ENCODE measurements at places on chromosomes 2 and 18.

GRCh38 chr18:72542984-72543356 lies 1.2 kb downstream of the CBLN2 start:
- no peak for DNase-seq

DNA sequence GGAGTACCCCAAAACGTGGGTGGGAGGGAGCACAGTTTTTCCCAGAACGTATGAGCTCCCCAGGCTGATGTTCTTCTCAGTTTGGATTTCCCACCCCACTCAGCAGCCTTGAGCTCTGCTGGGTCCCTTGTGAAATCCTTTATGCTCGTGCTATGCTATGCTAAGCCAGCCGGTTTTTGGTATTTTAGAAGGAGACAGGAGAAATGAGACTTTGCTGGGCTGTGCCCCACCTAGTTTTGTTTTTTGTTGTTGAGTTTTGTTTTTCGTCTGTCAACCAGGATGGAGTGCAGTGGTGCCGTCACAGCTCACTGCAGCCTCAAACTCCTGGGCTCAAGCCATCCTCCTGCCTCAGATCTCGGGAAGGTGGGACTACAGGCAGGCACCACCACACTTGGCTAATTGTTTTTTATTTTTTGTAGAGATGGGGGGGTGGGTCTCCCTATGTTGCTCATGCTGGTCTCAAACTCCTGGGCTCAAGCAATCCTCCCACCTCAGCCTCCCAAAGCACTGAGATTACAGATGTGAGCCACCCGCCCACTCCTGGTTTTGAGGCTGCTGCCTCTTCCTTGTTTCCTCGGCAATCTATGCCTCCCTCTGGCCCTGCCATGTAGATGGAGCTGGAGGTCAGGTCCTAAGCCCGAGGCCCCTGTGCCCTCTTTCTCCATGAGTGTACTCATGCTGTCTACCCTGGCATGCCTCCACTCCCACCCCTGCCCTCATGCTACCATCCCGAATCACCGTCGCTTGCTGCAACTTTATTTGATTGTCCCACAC lies 17.5 kb upstream of the MGAT4A start:
- no peak for DNase-seq

- DNase-seq = no peak
Observed at GRCh38 chr2:178962805-178963433, 87.0 kb downstream of the CCDC141 start.

- peak; percentile 73 for DNase-seq
Observed at GRCh38 chr18:59056706-59057492, 82.8 kb upstream of the SEC11C start.

DNA sequence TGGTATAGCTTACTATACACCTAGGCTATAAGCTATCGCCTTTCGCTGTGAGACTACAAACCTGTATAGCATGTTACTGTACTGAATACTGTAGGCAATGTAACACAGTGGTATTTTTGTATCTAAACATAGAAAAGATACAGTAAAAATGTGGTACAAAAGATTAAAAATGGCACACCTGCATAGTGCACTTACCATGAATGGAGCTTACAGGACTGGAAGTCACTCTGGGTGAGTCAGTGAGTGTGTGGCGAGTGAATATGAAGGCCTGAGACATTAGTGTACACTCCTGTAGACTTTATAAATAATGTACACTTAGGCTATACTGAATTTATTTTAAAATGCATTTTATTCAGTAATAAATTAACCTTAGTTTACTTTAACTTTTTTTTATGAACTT lies 258.2 kb upstream of the SP5 start:
- DNase-seq = no peak

- no peak for DNase-seq
Observed at GRCh38 chr18:47370052-47370451, 118.6 kb upstream of the SKOR2 start.

DNA sequence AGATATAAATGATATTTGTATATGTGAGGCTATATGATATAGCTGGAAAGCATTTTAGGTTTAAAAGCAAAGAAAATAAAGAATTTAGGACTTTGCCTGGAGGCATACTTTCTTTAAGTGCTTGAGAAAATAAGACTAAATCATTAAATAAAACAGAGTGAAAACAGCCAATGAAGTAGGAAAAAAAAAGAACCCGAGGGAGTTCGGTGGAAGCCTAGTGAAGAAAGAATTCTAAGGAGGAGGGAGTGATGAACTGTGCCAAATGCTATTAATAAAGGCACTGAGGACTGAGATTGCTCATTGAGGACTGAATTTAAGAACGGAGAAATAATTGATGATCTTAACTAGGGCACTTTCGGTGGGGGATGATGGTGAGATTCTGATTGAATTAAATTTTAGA lies 573.5 kb downstream of the DSC3 start:
- DNase-seq = no peak

All from hypothalamus (tissue), 51 donors.